ENCODE measurements at places on chromosomes 2 and 18. TPM values are rescaled to one million over a fixed set of nuclear protein-coding genes. Genes with fewer than 3 reads are reported as not detected.

Gene NR4A2
- 0.10 TPM for total RNA-seq

Gene CDH7
- total RNA-seq, result not detected

Gene CD8B2
- total RNA-seq, result not detected

Gene ALMS1
- 19.3 TPM for total RNA-seq

Gene POTEC
- total RNA-seq, result 0.98 TPM

Gene IKZF2
- total RNA-seq, result 1.8 TPM

Gene IL37
- total RNA-seq, result not detected

Gene SPATA3
- not detected for total RNA-seq

Gene KLHL29
- 0.86 TPM for total RNA-seq

Gene IL36RN
- total RNA-seq, result not detected

Gene GKN2
- total RNA-seq, result 0.24 TPM

- no peak for DNase-seq
Measured at GRCh38 chr2:184425083-184425482, 173.2 kb upstream of the ZNF804A start.

GRCh38 chr2:40388161-40388560 lies 63.7 kb downstream of the SLC8A1 start:
- DNase-seq, result no peak

GRCh38 chr2:26114151-26114550 lies 58.7 kb upstream of the GAREM2 start:
- no peak for DNase-seq

GRCh38 chr2:118773826-118774225 lies 73.6 kb downstream of the EN1 start:
- DNase-seq, result no peak

GRCh38 chr2:53500181-53500580 lies 267.4 kb upstream of the CHAC2 start:
- no peak for DNase-seq

DNA sequence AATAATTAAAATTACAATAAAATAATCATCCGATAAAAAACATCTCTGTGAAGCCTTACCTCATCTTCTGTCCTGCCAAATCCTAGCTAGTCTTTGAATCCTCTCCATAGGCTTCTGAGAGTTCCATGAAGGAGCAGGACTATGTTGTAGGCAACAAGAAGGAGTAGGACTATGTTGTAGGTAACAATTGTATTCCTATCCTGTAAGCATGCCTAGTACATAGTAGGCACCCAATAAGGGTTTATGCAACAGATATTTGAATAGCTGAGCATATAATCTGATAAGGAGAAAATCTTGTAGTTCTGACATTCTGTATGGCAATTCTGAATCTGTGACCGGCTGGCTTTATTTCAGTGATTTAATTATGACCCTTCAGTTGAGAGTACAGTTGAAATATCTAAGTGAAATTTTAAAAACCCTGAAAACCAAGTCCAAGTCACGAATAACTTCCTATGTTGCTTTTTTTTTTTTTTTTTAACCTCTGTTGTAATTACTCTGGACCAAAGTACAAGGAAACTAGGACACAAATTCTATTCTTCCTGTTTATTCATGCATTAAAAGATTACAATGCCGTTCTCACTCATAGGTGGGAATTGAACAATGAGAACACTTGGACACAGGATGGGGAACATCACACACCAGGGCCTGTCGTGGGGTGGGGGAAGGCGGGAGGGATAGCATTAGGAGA lies 27.8 kb downstream of the VWA3B start:
- DNase-seq, result no peak

- DNase-seq, result no peak
Measured at GRCh38 chr18:46338205-46338604, 234.0 kb downstream of the HAUS1 start.

- DNase-seq, result no peak
Measured at GRCh38 chr18:72869226-72870185, 1.7 kb upstream of the NETO1 start.

- DNase-seq, result peak; percentile 22
Measured at GRCh38 chr18:36075862-36076587, 8.7 kb upstream of the RPRD1A start.

GRCh38 chr18:76491776-76492668 lies 3.0 kb downstream of the ZNF516 start:
- no peak for DNase-seq

DNA sequence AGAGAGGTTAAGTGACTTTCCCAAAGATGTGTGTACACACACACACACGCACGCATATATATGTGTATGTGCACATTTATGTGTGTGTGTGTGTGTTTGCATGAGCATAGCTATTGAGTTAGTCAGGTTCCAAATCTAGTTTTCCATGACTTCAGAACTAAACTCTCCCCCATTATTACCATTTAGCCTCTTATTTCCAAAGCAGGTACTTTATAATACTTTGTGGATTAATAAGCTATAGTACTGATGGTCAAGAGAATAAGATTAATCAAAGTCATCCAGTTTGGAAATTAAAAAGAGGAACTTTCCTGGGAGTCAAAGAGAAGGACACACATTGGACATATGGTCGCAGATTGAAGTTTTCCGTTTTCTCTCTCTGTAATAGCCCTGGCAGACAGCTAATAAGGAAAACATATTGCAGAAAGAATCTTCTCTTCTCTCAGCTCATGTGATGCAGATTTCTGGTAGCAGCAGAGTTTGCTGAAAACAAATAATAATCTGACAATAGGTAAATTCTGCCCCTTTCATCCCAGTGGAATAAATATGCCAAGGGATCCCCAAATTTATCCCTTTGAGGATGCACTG lies 410.9 kb upstream of the TCF4 start:
- no peak for DNase-seq

DNA sequence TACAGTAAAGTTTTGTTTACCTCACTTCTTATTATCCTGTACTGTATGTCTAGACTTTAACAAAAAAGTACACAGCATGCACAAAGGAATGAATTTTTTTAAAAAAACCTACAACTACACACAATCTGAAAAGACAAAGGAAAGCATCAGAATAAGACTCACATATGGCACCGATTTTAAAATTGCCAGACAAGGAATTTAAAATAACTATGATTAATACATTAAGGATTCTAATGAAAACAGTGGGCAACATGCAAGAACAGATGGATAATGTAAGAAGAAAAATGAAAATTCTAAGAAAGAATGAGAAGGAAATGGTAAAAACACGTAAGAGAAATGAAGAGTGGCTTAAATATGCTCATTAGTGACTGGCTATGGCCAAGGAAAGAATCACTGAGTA lies 638.2 kb downstream of the FBXO15 start:
- no peak for DNase-seq

DNA sequence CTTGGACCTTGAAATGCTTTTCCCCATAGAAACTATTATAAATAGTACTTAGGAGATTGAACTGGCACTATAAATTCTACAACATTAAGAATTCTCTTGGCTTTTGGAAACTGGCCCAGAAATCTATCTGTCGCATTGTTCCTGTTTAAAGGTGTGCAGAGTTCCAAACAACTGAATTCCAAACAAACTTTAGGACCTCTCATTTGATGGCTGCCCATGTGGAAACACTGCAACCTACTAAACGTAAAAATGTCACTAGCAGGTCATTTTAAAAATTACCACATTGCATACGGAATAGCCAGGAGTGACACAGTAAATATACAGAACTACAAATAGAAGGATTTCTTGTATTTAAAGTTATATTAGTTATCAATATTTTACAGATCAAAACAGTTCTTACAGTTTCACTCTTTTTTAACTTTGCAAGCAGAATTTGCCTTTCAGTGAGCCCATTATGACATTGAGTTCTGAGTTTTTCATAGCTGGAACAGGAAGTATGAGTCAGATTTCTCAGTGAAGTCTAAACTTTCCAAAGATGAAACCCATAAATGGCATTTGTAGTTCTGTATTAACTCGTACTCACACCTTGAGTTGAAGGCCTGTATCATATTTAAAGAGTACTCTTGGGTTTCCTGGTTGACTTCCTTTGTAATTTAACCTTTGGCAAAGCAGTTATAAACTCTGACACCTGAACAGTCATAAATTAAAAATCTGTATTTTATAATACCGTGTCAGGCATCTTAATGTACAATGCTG lies 142.3 kb upstream of the BOD1L2 start:
- peak; percentile 32 for DNase-seq

- DNase-seq, result no peak
Measured at GRCh38 chr18:3875376-3875775, 425.4 kb downstream of the TGIF1 start.

DNA sequence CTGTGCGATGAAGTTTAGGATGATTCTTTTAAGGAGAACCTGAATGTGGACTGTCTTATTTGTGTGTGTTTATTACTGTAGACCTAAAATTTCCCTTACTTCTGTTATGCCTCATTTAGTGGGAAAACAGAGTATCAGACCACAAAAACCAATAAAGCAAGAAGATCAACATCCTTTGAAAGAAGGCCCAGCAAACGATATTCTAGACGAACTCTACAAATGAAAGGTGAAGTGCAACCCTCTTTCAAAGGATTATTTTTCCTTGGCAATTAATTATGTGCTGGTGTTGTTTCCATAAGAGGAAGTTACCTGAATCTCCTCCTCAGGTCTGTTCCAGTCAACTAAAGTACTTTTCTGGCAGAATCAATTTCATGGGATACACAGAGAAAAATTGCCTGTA lies 78.6 kb downstream of the EPB41L5 start:
- no peak for DNase-seq

DNA sequence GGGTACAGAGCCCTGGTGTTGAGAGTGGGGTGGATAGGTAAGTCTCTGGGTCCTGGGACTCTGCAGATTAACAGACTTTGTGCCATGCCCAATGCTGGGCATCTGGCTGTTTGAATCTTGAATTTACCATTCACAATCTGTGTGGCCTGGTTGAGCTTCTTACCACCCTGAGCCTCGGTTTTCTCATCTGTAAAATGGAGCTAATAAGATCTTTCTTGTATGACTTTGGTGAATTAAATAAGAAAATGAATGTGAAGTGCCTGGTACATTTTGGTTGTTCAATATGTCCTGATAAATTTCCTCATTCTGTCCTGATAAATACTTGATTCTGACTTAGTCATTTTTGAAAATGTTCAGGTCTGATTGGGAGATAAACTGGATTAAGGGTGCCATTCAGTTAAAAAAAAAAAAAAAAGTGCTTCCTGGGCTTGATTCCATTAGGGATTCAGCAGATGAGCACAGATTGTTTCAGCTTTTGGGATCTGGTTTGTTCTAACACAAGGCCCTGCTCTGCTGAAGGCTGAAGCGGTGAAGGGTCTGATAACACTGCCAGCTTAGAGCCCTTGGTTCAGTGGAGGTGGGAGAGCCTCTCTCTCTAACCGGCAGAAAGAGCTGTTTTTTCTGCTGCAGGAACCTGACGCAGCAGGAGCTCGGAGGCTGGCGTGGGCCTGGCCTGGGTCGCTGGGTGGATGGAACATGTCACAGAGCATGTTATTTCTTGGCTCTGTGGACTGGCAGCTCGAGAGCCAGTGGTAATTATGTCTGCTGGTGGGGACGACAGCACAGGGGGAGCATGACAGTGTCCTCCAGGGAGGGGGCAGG lies 84.5 kb upstream of the MCFD2 start:
- DNase-seq, result no peak

GRCh38 chr18:37435996-37436395 lies 129.6 kb downstream of the CELF4 start:
- DNase-seq, result no peak

- DNase-seq, result no peak
Measured at GRCh38 chr2:75204833-75205232, 5.5 kb upstream of the TACR1 start.

GRCh38 chr2:215677481-215677880 lies 241.6 kb upstream of the FN1 start:
- DNase-seq, result no peak

GRCh38 chr2:227627769-227628168 lies 10.5 kb downstream of the SCYGR4 start:
- no peak for DNase-seq

GRCh38 chr2:61016392-61017002 lies 1.0 kb upstream of the PEX13 start:
- peak; percentile 4 for DNase-seq

- DNase-seq, result no peak
Measured at GRCh38 chr2:21268878-21269224, 145.1 kb downstream of the TDRD15 start.

GRCh38 chr18:49616618-49617328 lies 54.9 kb downstream of the LIPG start:
- no peak for DNase-seq

DNA sequence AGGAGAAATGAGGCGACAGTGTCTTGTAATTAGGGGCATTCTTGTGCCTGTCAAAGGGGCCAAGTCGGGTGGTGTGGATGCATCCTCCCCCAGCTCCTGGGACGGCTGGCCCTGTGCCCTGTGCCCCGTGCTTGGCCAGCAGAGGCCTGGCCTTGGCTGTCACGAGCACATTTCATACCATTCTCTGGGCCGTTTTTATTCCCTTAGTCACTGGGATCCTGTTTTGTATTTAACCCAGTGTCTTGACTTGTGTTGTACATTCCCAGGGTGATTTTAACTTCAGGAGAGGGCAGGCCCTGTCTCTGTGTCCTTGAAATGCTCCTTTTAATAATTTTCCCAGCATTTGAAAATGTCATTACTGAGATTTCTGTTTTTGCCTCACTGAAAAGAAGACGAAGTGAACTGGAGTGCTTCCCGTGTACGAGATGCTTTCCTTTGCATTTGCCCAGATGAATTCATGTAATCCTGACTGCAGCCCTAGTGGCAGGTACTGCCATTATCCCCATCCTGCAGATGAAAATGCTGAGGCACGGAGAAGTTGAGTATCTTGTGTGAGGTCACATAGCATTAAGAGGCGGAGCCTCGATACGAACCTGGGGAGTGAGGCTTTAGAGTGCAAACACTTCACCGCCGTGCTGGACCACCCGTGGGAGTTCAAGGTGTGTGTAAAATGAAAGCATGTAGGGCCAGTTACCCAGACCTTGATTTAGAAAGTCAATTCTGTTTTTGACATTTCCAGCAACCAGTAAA lies 57.0 kb downstream of the SH3RF3 start:
- peak; percentile 56 for DNase-seq

- no peak for DNase-seq
Measured at GRCh38 chr18:22670914-22671313, 253.2 kb upstream of the CTAGE1 start.
